ENCODE measurements at places on chromosomes 13 and 19.
A peak's percentile ranks its signal among the peaks of the same experiment; 100 is the strongest.

DNA sequence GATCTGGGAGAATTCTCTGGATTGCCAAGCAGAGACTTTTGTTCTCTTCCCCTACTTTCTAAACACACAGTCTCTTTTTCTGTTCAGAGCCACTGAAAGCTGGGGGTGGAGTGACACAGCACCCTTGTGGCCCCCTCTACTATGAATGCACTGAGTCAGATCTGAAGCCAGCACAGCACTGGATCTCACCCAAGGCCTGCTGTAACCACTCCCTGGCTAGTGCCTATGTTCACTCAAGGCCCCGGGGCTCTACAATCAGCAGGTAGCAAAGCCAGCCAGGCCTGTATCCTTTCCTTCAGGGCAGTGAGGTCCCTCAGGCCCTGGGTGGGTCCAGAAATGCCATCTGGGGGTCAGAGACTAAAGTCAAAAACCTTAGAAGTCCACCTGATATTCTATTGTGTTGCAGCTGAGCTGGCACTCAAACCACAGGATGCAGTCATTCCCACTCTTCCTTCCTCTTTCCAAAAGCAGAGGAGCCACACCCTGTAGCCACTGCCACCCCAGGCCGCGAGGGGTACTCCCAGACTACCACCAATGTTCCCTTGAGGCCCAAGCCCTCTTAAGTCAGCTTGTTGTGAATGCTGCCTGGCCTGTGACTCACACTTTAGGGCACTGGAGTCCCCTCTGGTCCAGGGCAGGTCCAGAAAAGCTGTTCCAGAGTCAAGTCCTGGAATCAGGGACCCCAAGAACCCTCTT, 110.1 kb upstream of the RXFP2 start:
- DNase-seq, result no peak

GRCh38 chr19:32047788-32048187, 297.6 kb upstream of the ZNF507 start:
- no peak for DNase-seq

DNA sequence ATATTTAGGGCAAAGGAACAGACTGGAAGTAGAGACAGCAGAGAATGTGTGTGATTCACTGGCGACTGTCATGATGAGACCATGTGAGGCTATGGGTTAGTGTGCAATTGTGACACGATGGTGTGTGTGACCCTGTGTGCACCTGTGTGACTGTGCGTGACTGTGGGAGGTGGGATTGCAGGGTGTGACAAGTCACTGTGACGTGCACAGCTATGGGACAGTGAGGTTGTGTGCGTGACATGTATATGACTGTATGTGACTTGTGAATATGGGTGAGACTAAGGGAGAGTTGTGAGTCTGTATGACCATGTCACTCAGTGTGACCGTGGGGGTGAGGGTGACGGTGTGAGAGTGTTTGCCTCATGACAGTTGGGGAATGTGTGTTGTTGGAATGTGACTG, 3.4 kb upstream of the GIPR start:
- DNase-seq, result no peak

- no peak for DNase-seq
Observed at GRCh38 chr19:13343514-13343913, 162.8 kb downstream of the CACNA1A start.

DNA sequence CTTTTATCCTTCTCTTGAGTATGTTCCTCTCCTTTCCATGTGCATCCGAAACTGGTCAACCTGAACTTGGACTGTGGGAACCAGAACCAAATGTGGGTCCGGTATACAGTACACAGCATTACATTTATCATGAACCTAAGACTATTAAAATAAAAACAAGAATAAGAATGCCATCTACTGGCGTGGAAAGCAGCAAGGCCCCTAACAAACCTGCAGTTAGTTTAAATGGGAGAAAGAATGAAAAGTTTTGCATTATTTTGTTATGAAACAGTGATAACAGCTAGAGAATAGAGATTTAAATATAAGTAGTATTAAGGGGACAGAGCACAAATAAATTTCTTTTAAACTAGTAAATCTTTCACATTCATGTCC, 159.5 kb downstream of the RBM26 start:
- peak; percentile 17 for DNase-seq

DNA sequence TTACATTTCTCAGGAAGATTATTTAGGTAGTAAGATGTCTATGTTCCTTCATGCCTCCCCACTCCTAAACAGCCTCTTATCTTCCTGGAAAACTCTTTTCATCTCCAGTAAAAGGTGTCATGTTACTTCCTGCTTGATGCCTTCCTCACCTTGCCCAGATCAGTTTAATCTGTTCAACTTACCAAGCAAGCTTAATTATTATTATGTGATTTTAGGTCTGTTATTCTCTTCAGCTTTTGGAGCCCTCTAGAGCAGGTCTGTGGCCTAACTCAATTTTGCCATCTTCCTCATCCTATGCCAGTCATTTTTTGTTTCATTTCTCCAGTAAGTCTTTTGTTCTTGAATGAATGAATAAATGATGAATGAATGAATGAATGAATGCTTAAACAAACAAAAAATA, 528.4 kb downstream of the DCT start:
- DNase-seq, result peak; percentile 24

DNA sequence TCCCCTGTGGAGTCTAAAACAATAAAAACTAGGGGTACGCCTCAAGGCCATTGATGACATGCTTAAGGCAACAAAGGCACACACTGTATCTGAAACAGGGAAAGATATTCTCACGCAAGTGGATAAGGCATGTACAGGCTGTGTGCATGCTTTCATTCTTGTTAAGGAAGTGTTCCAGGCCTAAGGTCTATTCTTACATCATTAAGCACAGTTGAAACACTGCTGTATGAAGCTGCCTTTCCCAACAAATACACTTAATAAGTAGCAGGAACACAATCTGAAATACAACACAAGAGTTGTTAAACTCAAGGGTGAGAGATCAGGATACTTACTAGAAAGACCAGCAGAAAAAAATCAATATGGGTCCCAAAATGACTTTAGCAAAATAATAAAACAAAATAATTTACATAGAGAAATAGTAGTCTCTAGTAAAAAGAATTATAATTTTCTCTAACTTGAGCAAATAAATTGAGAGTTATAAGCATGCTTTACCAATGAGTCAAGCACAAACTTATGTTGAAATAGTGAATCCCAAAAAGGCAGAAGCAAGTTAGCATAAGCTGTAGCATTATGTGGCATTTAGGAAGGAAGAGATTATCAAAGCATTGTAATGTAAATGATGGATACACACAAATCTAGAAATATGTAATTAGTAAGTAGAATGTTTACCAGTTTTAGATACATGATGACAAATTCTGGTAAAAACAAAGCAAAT, 796.9 kb downstream of the SLITRK1 start:
- DNase-seq, result no peak

DNA sequence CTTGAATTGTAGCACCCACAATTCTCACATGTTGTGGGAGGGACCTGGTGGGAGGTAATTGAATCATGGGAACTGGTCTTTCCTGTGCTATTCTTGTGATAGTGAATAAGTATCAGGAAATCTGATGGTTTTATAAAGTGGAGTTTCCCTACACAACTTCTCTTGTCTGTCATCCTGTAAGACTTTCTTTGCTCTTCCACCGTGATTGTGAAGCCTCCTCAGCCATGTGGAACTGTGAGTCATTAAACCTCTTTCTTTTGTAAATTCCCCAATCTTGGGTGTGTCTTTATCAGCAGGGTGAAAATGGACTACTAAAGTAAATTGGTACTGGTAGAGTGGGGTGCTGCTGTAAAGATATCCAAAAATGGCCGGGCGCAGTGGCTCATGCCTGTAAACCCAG, 215.6 kb downstream of the LIG4 start:
- DNase-seq, result no peak

DNA sequence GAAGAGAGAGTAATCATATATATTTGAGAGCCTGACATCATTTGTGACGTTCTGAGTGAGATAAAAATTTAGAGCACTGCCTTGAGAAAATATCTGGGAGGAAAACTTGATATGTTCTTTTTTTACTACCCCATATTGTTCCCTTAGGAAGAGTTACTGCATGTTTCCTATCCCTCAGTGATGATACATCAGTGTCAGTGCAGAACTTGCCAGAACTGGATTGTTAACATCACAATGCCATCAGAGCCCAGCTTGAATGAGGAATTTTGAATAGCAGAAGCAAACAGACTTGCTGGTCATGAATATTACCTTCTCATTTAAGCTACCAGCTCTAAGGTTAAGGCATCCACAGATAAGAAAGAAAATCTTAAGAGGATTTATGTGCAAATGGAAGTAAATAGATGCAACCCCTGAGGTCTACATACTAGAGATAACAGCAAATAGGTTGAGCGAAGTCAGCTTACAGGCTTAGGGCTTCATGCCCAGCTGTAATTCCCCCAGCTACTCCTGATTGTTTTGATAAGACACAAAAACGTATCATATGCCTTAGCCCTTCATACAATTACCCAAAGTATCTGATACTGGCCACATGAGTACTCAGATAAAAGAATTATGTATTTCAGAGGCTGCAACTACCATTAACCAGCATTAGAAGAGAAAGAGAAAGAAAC, 313.7 kb upstream of the ATXN8OS start:
- no peak for DNase-seq

- DNase-seq, result no peak
Observed at GRCh38 chr19:1665565-1666047, 13.2 kb upstream of the TCF3 start.

GRCh38 chr13:113299951-113300350, 2.9 kb downstream of the LAMP1 start:
- DNase-seq, result no peak

DNA sequence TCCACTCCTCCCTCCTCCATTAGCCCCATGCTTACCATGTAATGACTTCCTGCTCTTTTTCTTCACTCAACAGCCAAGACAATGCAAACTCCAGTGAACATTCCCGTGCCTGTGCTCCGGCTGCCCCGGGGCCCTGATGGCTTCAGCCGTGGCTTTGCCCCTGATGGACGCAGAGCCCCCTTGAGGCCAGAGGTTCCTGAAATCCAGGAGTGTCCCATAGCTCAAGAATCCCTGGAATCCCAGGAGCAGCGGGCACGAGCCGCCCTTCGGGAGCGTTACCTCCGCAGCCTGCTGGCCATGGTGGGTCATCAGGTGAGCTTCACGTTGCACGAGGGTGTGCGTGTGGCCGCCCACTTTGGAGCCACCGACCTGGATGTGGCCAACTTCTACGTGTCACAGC, 2.9 kb upstream of the PPP1R37 start:
- no peak for DNase-seq

GRCh38 chr13:48443442-48444208, 30.7 kb upstream of the LPAR6 start:
- DNase-seq, result no peak

DNA sequence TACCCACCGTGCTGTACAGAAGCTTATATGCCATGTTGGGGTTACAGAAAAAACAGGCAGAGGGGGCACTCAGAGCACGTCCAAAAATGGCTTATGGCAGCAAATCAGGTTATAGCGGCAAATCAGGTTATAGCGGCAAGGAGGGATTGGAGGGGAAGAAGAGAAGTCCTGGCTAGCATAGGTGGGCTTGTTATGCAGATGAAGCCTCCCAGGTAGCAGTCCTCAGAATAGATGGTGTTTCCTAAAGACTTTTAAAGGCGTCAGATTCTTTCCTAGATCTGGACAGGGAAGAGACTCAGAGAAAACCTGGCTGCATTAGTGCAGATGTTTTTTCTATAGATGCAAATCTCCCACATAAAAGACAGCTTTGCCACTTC, 19.8 kb upstream of the PLEKHF1 start:
- DNase-seq, result no peak

- DNase-seq, result no peak
Observed at GRCh38 chr19:46726971-46727501, 10.1 kb upstream of the PRKD2 start.

DNA sequence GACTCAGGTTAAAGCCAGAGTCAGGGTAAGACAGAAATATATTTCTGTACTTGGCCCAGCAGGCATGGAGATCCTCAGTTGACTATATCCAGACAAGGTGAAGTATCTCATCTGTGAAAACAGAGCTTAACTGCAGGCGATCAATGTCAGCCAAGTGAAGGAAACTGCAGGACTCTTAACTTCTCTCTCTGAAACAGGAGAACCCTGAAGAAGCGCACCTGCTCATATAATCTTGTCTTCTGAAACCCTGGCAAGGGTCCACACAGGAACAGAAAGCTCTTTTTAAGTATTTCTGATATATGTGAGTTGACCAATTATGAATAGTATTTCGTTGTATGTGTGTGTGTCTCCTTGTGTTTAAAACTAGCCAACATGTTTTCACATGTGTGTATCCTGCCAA, 504.8 kb upstream of the SLITRK5 start:
- no peak for DNase-seq

DNA sequence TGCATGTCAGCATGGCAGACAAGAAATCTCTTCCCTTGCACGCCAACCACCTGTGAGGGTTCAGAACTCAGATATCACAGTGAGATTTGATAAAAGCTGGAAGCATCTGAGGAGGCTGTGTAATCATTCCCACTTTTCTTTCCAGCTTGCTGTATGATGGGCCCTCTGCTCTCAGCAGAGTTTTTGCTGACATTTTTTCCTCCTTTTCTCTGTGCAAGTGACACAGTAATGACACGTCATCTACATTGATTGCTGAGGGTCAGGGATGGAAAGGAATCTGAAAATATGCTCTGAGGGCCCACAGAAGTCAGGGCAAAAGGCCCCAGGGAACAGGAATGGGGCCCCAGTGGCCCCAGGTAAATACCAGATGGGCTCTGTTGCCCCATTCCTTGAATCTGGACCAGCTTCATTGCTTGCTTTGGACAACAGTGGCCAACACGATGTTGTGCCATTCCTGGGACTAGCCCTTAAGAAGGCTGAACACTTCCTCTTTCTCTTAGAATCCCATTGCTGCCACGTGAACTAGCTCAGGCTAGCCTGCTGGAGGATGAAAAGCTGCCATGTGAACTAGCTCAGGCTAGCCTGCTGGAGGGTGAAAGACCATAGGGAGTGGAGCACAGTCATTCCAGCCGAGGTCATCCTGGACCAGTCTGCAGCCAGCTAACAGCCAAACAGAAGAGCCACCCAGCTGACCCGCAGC, 68.2 kb downstream of the CACNA1A start:
- DNase-seq, result no peak

All from SHP77 treated with DMSO at 0.1 percent for 48 hours (cell line).